ENCODE measurements at places on chromosomes 5 and 9.
A peak's percentile ranks its signal among the peaks of the same experiment; 100 is the strongest.

DNA sequence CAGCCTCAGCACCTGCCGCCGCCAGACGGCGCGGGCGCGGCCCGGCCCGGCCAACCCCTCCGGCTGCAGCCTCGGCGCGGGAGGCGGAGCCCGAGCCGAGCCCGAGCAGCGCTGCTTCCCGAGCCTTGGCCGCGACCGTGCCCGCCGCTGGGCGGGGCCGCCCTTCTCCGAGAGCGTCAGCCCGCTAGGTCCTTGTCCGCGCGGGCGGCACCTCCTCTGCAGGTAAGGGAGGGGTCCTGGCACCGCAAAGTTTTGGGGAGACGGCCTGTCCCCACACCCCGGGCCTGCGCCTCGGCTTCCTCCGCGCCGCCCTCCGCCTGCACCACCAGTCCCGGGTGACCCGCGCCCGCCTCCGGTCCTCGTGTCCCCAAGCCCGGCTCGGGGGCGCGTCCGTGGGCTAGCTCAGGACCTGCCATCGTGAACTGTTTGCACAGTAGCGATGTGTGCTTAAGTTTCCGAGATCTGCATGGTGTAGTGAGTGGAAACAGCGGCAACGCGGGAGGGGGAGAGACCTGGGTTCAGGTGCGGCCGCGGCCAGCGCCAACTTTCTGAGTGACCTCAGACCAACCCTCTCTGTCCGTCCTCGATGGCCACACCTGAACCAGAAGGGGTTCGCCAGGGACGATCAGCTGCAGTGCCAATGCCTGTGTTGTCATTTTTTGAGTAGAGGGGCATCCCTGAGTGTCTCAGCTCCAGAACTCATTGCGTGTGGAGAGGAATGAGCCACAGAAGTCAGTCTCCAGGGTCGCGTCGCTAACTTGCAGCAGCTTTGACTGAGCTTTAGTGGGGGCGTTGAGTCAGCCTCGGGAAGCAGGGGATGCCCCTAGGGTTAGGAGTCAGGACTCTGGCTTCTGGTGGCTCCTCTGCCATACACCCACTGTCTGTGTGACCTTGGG, at the start of gene FRMPD1:
TSS of gene FRMPD1 (plus strand) at position 82 of the 896 bp plus-strand sequence. CDS start 41,688 bp downstream, outside the sequence.
- peak; percentile 49 for DNase-seq

DNA sequence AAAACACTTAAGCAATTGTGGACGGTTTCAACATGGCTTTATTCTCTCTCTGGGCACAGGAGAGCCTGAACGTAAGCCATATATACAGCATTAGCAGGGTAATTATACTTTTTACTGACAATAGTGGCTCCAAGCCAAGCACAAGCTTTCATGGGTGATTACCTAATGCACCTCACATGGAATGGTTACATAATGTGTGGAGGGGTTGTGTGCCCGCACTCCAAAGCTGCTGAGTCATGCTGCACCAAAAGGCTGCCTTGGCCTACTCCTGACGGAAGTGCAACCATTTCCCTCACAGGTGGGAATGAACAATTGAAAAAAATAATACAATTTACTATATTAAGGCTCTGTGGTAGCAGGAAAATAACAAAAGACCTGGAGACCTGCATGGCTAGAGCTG, 86.5 kb upstream of the ATP10B start:
- DNase-seq: no peak

DNA sequence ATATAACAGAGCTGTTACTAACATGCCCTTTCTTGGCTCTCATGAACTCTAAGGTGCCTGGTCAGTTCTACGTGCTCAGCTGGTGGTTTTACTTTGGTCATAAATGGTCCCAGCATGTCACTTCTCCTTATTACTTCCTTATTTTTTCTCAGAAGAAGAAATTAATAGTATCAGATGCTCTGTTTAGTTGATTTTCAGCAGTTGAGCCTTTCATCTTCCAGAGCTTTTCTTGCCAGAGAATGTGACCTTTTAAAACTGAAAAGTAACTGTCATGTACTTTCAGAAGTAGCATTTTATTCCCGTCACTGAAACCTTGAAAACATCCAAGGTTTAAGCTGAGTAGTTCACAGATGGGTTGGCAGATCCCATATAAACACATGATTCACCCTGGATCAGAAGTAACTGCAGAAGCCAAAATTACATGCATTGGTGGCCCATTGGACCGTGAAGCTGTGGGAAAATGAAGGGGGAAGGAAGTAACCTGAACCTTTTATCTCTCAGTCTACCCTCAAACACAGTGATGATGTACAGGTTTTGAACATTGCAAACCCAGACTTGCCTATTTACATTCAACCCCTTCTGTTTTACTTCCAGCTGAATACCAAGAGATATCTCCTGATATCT, 50.5 kb downstream of the HACD4 start:
- DNase-seq: no peak

GRCh38 chr9:75081632-75082031, 6.3 kb downstream of the NMRK1 start:
- DNase-seq: no peak

GRCh38 chr9:35603506-35603985, 1.5 kb upstream of the TESK1 start:
- DNase-seq: no peak

GRCh38 chr5:155728857-155729683, 597.9 kb upstream of the SGCD start:
- peak; percentile 12 for DNase-seq

DNA sequence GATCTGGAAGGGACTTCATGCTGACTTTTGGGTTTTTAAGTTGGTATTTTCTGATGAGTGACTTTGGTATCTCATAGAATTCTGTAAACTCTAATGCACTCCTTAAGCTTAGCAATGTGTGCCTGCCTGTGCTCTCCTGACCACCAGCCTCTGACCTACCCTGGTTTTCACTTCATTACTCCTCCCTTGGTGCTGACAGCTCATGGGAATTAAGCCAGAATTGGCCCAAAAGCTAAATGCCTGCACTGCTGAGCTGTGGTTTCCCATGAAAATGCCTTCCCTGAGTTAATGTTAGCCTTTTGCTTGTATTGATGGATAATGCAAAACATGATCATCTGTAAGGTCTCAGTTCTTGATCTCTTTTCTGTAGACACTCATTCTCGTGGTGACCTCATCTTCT, 308.0 kb downstream of the DOCK8 start:
- DNase-seq: no peak

DNA sequence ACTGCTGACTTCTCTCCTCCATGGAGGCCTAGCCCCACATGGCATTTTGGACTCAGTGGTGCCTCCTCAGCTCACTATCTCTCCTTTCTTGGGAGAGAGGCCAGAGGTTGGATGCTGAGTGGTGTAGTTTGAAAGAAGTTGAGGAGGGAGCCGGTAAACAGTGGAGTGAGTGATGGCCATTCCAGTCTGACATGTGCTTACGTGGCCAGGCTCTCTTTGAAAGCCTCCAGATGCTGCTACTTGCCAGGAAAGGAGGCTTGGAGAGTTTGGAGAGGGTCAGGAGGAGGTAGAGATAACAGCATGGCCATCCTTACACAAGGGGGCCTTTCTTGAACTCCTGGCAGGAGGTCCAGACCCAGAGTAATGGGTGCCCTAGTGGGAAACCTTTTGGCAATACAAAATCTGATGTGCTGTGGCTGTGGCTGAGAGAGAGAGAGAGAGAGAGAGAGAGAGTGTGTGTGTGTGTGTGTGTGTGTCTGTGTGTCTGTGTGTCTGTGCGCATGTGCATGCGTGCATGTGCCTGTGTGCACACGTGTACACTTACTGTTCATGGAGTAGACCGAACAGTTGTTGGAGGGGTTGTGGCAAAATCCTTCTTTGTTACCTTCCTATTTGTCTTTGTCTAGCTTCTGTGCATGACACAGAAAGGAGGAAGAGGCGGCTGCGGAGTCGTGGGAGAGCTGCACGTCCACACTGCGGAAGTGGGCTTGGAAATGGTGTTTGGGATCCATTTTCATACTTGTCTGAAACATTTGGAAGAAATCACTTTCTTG, 37.8 kb downstream of the RALGPS1 start:
- no peak for DNase-seq
